ENCODE measurements at places on chromosomes 7 and 10.

GRCh38 chr7:116525298-116525912 is 569 bp downstream of the CAV1 start:
- no peak for DNase-seq

- DNase-seq: no peak
Measured at GRCh38 chr10:121722665-121723064, 124.4 kb upstream of the FGFR2 start.

DNA sequence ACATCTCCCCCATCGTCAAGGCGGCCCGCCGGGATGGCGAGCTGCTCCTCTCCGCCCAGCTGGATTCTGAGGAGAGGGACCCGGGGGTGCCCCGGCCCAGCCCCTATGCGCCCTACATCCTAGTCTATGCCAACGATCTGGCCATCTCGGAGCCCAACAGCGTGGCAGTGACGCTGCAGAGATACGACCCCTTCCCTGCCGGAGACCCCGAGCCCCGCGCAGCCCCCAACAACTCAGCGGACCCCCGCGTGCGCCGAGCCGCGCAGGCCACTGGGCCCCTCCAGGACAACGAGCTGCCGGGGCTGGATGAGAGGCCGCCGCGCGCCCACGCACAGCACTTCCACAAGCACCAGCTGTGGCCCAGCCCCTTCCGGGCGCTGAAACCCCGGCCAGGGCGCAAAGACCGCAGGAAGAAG is 10.1 kb downstream of the GDF10 start:
- no peak for DNase-seq

DNA sequence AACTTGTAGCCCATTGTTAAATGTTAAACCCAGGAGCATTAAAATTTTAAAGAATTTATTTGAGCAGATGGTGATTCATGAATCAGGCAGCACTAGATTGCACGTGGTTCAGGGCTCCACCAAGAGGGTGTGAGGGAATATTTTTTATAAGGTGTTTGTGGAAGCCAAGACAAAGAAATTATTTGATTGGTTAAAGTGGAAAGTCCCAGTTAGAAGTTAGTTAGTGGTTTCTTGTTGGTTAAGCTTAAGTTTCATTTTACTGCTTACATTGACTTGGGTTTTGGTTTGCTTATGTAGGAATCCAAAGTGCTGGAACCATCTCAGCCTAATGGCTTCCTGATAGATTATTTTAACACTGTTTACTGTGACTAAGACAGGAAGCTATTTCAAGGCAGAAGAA is 906.2 kb downstream of the LRMDA start:
- no peak for DNase-seq

DNA sequence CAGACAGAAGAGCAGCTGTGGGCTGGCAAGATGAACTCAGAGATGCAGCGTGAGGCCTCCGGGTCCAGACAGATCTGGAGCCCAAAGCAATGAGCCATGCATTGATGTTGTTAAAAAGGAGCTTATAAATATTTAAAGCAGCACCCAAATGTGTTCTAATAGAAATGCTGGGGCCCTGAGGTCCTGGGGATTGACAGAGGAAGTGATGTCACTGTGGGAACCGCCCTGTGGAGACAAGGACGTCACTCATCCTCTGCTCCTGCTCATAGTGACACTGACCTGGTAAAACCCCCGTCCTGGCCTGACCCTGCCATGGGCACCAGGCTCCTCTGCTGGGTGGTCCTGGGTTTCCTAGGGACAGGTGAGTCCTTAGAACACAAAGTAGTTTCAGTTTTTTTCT is 197.0 kb upstream of the PRSS58 start:
- no peak for DNase-seq

DNA sequence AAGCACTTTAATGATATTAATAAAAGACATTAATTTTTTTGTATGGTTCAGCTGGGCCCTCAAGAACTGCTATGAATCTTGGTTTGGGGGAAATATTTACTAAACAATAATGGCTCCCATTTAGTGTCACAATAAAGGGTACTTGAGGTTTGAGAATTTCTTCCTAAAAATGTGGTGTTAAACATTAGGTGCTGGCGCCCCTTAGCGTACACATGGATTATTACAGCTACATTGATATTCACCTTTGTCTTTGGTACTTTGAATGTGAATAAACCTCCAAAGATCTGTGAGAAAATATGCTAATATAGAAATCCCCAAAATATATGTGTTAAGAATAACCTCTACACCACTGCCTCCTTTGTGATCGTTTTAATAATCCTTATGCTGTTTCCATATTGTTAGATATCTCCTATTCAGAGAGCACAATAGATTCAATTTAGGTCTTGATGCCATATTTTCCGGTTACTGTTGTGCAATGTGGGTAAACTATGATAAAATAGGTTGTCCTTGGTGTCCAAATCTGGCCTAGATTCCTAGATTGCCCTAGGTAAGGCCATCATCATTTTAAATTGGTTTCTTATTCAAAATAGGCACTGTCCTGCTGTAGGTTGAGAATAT is 161.8 kb upstream of the CACNA2D1 start:
- DNase-seq: no peak

DNA sequence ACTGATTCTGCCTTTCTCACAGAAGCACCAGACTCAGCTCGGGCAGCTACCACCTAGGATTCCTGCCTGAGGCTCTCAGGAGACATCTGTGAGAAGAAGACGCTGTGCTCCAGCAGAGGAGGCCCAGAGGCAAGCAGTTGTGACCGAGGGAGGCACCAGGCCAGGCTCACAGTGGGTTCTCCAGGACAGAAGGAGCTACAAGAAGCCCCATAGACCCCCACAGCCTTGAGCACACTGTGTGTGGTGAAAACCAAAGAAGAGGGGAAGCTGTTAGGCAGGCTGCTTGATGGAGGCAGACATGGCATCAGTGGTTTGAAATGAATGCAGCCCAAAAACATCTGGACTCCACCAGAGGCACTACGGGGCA is 198.8 kb downstream of the GRID1 start:
- no peak for DNase-seq

- DNase-seq: no peak
Measured at GRCh38 chr10:61047081-61047480, 103.1 kb upstream of the RHOBTB1 start.
